ENCODE measurements at places on chromosomes 3 and 15.

DNA sequence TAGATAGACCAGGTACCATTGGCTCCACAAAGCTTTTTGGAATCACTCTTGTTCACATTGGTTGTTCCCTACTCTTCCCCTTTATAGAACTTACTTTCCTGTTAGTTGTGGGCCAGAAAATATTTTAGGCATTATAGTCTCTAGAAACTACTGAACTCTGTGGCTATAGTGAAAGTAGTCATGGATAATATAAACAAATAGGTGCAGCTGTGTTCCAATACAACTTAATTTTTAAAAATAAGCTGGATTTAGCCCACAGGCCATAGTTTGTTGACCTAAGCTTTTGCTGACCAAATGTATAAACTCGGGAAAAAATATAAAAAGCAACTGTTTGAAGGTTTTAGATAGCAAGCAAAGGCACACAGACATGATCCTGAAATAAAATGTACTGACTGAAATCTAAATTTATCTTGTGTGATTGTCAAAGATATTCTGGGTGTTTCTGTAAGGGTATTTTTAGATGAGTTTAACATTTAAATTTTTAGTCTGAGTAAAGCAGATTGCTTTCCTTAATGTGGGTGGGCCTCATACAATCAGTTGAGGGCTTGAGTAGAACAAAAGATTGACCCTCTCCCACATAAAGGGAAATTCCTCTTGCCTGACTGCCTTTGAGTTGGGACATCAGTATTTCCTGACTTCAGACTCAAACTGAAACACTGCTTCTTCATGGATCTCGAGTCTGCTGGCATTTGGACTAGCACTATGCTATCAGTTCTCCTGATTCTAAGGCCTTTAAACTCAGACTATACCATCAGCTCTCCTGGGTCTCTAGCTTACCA, 13.2 kb downstream of the IQCB1 start:
- DNase-seq, result no peak

DNA sequence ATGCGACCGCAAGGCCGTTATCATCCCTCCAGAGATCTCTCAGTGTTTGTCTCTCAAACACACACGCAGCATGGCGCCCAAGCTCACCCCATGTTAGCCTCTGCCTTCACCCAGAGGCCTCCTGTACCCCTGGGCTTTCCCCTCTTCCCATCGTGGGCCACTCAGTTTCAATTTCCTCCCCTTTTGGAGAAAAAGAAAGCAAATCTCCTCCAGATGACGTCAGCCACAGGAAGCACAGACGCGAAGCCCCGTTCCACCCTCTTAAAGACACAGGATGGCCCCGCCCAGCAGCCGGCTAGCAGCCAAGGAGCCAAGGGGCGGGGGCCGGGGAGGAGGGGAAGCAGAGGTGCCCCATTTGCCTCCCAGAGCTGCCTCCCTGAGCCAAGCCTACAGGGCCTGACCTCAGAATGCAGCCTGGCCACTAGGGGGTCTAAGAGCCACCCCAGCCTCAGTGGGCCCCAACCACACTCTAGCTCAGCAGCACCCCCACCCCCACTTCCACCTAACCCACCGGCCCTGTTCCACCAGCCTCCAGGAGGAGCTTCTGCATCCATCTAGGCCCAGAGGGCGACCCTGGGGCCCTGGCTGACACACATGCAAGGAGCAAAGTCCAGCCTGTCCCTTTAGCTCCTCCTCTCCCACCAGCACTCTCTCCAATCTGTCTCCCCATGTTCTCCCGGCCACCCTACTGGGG, 26.5 kb downstream of the ATRIP start:
- peak; percentile 98 for DNase-seq

DNA sequence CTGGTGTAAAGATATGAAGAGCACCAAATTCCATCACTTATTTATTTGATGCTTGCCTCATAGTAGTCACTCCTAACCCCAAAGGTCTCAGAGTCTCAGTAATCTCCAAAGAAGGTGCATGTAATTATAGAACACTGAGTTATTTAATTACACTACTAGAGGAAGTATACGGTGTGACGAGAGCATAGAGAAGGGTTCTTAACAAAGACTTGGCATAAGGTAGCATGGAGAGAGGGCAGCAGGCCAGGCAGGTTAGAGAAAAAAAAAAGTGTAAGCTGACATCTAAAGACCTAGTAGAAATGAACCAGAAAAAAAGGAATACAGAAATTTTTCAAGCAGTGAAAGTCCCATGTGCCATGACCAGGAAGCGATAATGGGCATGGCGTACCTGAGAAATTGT, 213.3 kb upstream of the TGFBR2 start:
- no peak for DNase-seq

DNA sequence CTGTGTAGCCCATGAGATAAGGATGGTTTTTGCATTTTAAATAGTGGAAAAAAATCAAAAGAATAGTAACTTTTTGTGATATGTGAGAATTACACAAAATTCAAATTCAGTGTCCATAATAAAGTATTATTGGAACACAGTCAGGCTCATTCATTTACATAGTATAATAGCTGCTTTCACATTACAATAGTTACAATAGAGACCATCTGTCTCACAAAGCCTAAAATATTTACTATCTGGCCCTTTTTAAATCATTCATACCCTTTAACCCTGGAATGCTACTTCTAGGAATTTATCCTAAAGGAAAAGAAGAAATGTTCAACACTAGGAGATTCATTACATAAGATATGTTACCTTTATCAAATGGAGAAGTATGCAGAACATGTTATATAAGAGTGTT, 35.5 kb upstream of the TM4SF4 start:
- DNase-seq, result no peak

GRCh38 chr15:81524496-81524895, 150.5 kb upstream of the TMC3 start:
- no peak for DNase-seq

DNA sequence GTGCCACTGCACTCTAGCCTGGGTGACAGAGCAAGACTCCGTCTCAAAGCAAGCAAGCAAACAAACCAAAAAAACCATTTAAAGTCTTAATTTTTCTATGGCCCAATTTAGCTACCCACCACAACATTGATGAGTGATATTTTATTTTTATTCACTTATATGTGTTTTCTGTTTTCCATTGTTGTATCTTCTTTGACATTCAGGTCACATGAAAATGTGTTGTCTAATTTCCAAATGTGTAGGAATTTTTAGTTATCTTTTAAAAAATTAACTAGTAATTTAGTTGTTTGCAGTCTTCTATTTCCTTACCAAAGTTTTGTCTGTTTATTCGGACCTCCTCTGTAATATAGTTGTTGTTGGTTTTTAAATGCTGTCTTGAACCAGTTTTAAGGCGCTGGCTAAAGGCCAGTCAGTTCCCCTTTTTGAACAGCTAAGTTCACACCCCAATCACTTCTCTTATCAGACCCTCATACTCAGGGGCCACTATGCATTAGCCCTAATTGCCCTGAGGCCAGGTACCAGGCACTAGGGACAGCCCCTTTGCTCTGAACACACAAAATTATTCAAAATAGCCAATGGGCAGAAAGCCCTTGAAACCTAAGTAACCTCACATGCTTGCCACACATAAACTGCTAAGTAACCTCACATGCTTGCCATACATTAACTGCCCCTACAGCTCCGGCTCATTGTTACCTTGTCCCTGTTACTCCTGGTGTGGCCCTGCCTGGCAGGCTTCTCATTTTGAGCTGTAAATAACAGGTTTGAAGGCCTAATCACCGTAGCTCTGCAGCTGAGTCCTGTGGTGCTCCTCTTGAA, 4.3 kb upstream of the CCR4 start:
- DNase-seq, result no peak

- DNase-seq, result no peak
Observed at GRCh38 chr3:139281522-139282196, 62.2 kb upstream of the MRPS22 start.

- DNase-seq, result no peak
Observed at GRCh38 chr15:75761446-75762356, 49.1 kb upstream of the CSPG4 start.

GRCh38 chr3:53077476-53078220, 31.8 kb upstream of the SFMBT1 start:
- no peak for DNase-seq

- no peak for DNase-seq
Observed at GRCh38 chr15:100134586-100134985, 207.2 kb downstream of the ADAMTS17 start.

DNA sequence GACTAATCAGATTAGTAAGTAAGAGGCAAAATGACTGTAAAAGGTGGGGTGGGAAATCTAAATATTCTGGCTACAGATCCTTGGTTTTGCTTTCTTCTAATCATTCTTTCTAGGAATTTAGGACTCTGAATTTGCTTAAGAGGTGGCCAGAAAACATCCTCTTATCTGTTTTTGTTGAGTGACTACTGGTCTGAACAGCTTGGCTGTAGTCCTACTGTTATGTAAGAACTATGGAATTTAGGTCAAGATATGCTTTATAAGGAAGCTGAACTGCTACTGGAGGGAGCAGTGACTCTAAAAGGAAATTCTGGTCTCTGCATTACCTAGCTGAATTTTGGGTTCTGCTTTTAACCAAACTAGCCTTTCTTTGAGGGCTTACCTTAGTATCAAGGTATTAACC, 33.5 kb upstream of the CSPG5 start:
- DNase-seq, result no peak

DNA sequence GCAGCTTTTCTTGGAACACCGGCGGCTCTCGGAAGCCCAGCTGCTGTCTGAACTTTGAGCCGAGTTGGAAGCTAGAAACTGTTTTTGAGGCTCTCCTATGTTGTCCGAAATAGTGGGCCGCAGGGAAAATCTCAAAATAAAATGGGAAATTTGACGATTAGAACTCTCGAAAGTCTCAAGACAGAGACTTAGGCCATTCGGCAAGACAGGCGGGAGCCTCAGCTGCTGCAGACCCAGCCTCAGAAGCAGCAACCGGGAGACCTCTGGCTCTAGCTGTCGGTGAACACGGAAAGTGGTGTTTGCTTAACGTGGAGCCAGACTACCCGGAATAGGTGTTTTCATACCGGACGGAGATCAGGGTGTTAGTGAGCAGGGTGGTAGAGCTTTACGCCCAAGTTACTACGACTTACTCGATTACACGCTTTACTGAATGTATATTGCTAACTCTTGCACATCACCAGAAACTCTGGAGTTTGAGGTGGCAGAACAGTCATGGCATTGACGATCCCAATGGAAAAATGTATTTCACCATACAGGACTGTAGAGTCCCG, 357 bp upstream of the MAN2C1 start:
- DNase-seq, result no peak

All from activated CD4-positive, alpha-beta T cell treated with anti-CD3 and anti-CD28 coated beads, Interleukin-2, amount 50 U/mL, for 16 hours (primary cell).